Cardiac septum (tissue), 1 donor: ENCODE measurements at places on chromosomes 2 and 18. TPM values are rescaled to one million over a fixed set of nuclear protein-coding genes. Genes with fewer than 3 reads are reported as not detected.

DNA sequence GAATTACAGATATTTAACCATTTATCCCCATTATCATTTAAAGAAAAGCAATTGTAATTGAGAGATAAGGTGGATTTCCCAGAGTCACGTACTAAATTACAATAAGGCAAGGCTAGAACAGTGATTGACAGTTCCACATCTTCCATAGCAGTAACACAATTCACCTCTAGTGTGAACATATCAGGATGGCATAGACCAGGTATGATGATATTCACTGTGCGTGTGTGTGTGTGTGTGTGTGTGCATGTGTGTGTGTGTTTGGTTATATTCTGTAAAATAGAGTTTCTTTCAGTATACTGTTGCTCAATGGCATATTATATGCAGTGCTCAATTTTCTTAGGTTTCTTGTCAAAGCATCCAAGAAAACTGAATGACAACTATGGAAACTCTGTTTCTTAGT lies 1.7 kb downstream of the SCN2A start:
- DNase-seq: no peak

DNA sequence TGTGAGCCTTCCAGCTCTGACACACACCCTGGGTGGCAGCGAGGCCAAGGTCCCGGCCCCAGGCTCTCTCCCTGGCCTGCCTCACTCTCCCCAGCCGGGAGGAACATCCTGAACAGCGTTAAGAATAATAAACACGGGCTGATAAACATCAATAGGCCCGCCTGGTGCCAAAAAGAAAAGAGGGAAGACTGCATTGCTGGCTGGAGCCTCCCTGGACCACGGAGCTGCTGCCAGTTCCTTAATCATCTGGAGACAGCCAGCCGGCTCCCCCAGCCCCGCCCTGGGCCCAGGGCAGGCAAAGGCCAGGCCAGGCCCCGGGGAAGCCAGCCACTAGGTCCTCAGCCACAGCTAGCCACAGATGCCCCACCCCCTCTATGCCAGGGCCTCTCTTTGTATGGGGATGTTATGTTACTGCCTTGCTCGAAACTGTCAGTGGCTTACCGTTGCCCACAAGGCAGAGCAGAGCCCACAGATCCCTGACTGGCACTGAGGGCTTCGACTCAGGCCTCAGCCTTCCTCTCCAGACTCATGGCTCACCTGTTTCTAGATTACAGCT lies 293.7 kb downstream of the DYSF start:
- no peak for DNase-seq

DNA sequence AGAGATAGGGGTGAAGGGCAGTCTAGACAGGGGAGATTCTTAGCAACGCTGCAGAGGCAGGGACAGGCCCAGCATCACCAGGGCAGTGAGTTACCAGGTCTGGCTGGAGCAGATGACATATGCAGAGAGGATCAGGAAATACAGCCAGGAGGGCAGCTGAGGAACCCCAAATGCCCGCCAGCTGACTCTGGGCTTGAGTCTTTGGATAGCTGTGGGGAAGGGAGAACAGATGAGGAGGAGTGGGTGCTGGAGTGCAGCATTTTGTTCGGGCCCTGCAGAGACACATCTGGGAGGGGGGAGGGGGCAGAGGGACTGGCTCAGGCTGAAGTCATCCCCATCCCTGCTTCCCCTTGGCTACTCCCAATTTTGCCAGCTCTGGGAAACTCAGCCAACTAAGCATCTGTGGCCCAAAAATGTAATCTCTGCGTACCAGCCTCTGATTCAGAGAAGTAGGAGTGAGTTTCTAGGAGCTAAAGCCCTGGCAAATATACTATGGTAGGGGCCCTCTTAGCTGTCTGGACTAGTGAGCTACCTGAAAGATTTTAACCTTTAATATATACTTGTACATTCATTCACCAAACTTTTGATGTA lies 214.5 kb downstream of the ZBTB7C start:
- no peak for DNase-seq

DNA sequence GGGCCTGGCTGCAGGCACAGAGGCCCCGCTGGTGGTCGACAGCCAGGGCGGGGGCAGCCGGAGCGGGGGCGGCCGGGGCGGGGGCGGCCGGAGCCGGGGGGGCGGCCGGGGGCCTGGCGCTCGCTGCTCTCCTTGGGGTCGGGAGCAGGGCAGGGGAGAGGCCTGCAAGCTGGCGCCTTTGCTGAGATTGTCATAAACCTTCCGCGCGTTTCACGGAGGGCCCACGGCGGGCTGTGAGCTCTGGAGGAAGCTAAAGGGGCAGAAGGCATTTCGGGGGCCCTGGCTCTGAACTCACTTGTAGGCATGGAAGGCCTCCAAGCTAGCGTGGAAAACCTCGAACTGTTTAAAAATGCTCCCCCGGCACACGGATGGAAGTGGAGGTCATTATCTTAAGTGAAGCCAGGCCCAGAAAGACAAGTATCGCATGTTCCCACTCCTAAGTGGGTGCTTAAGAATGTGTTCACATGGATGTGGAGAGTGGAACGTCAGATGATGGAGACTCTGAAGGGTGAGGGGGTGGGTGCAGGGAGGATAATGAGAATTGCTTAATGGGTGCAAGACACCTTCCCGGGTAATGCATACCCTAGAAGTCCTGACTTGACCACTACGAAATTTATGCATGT lies 629 bp downstream of the PRELID3A start:
- peak; percentile 54 for DNase-seq

DNA sequence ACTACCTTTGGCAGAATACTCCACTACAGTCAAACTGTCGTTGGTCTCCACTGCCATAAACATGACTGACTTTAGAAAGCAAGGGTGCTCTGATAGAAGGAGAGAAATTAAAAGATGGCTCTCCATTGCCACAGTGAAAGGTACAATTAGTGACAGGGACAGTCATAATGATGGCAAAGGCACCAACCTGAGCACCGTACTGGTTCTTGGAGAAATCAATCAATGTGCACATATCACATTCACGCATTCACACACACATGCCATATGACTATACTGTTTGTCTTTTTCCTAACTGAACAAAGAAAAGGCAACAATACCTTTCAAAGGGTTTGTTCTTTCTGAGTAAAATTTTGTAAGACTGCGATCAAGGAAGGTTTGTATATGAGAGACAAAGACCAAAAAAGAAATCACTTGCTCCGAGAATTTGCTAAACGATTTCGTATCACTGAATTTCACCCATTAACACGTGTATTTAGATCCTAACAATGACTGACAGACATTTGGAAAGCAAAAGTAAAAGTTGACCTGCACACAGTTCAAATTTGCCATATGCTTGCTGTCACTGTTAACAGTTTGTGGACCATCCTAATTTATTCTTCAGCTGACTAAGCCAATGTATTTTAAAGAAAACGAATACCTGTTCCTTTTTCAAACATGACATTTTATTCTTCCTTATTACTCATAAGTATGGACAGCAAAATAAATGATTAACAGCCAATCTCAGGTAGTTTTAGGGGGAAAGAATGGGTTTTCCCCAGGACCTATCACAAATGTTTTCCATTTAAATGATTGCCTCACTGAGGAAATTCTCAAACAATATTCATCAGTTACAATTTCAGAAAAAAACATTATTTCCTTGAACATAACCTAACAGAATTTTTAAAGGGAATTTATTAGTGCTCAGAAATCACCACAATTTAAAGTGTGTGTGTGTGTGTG lies 644.4 kb downstream of the ZEB2 start:
- no peak for DNase-seq

The GALR1 gene
- 0.08 TPM for total RNA-seq

The SOWAHC gene
- 2.4 TPM for total RNA-seq

GRCh38 chr18:39602131-39602530 lies 2036.5 kb upstream of the CELF4 start:
- DNase-seq: no peak

- DNase-seq: no peak
Measured at GRCh38 chr18:47215554-47216138, 35.8 kb downstream of the SKOR2 start.

GRCh38 chr2:206275312-206276055 lies 1.0 kb downstream of the ZDBF2 start:
- no peak for DNase-seq

- DNase-seq: no peak
Measured at GRCh38 chr2:66601624-66602023, 166.7 kb downstream of the MEIS1 start.

GRCh38 chr18:44761812-44762211 lies 81.1 kb downstream of the SETBP1 start:
- no peak for DNase-seq

GRCh38 chr18:37552286-37552685 lies 13.3 kb downstream of the CELF4 start:
- peak; percentile 57 for DNase-seq

- no peak for DNase-seq
Measured at GRCh38 chr2:24382363-24383073, 22.2 kb upstream of the ITSN2 start.
